ENCODE measurements at places on chromosomes 1 and 21.

GRCh38 chr1:188715566-188715965 is 1762.1 kb downstream of the BRINP3 start:
- DNase-seq: no peak

GRCh38 chr1:22816067-22816775 is 105.6 kb downstream of the EPHB2 start:
- no peak for DNase-seq

- no peak for DNase-seq
Measured at GRCh38 chr1:203373991-203374390, 23.1 kb upstream of the FMOD start.

GRCh38 chr1:99700020-99700419 is 54.1 kb downstream of the PALMD start:
- DNase-seq: no peak

- no peak for DNase-seq
Measured at GRCh38 chr1:96971439-96971838, 249.9 kb downstream of the PTBP2 start.

DNA sequence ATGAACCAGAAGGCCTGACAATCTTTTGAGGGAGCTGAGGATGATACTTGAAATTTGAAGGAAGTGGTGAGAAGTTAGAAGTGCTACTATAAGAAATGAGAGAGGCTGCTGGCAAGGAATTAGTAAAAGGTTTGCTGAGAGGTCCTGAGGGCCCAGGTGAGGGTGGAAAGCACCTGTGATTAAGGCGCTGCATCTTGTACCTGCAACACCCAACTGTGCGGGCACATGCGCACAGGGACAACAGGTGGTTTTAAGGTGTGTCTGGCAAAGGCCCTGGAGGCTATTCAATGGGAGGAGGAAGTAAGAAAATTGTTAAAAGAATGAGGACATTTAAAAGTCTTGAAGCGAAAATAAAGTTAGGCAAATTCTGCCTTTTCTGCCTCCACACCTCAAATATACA is 349.3 kb downstream of the RGS7 start:
- no peak for DNase-seq
